ENCODE measurements at places on chromosomes 16 and 17. TPM values are rescaled to one million over a fixed set of nuclear protein-coding genes. Genes with fewer than 3 reads are reported as not detected.

GRCh38 chr16:72372087-72373045, 200.4 kb upstream of the PMFBP1 start:
- no peaks in the 10 kb centered on the region for H3K36me3 ChIP-seq
- no peak for DNase-seq
- no peaks in the 10 kb centered on the region for H3K27me3 ChIP-seq
- no peak overlapping the region for H3K4me3 ChIP-seq
- no peaks in the 10 kb centered on the region for H3K4me1 ChIP-seq

GRCh38 chr17:7440113-7440833, 961 bp downstream of the FGF11 start:
- no peaks in the 10 kb centered on the region for H3K36me3 ChIP-seq
- peak overlapping the region; percentile 52 for H3K4me3 ChIP-seq
- peaks cover 25% of the 10 kb centered on the region for H3K27me3 ChIP-seq
- H3K27ac ChIP-seq: no peak overlapping the region
- peak; percentile 14 for DNase-seq

GRCh38 chr17:81206166-81206565, 16.6 kb downstream of the CEP131 start:
- H3K27me3 ChIP-seq: no peaks in the 10 kb centered on the region
- no peak overlapping the region for H3K27ac ChIP-seq
- no peak for DNase-seq
- no peaks in the 10 kb centered on the region for H3K4me1 ChIP-seq
- H3K36me3 ChIP-seq: peaks cover 3% of the 10 kb centered on the region

- H3K27ac ChIP-seq: peak overlapping the region; percentile 97
- H3K4me3 ChIP-seq: peak overlapping the region; percentile 74
- H3K27me3 ChIP-seq: no peaks in the 10 kb centered on the region
- H3K4me1 ChIP-seq: peaks cover 5% of the 10 kb centered on the region
- DNase-seq: no peak
These were observed 1.8 kb downstream of the MGRN1 start for GRCh38 chr16:4626396-4626795.

Gene C17orf113
- 0.26 TPM for total RNA-seq

- H3K4me3 ChIP-seq: no peak overlapping the region
- no peak overlapping the region for H3K27ac ChIP-seq
- H3K36me3 ChIP-seq: no peaks in the 10 kb centered on the region
- H3K27me3 ChIP-seq: peaks cover 26% of the 10 kb centered on the region
- H3K4me1 ChIP-seq: no peaks in the 10 kb centered on the region
These were observed 10.1 kb upstream of the KRT28 start for GRCh38 chr17:40809721-40810421.

DNA sequence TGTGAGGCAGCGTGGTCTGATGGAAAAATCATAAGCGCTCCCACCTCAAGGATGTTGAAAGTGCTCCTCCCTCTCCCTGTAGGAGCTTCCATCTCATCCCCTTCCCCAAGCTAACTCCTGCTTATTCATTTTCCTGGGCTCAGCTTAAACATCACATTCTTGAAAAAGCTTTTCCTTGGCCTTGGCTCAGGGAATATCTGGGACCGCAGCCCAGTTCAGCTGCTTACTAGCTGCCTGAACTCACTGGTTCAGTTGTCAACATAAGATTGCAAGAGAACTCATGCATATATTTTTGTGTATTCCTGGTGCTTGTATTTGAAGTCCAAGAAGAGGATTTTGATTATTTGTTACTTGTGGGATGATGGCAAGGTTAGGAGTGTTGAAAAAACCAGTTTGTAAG, 91.5 kb downstream of the UTP18 start:
- no peak overlapping the region for H3K27ac ChIP-seq
- H3K27me3 ChIP-seq: no peaks in the 10 kb centered on the region
- no peaks in the 10 kb centered on the region for H3K4me1 ChIP-seq
- no peaks in the 10 kb centered on the region for H3K36me3 ChIP-seq
- H3K4me3 ChIP-seq: no peak overlapping the region
- DNase-seq: peak; percentile 54

DNA sequence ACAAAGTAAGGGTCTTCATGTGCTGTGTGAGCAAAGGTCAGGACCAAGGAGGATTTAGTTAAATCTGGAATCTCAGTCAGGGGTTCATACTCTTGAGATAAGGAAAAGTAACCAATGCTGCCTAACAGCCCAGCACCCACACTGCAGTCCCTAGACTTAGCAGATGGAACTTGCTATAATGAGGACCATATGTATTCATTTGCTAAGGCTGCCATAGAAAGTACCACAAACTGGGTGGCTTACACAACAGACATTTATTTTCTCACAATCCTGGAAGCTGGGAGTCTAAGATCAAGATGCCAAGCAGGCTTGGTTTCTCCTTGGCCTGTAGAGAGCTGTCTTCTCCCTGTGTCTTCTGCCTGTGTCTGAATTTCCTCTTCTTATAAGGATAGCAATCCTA, 20.8 kb downstream of the ZP2 start:
- DNase-seq: no peak
- H3K36me3 ChIP-seq: no peaks in the 10 kb centered on the region
- no peak overlapping the region for H3K4me3 ChIP-seq
- H3K27me3 ChIP-seq: peaks cover 5% of the 10 kb centered on the region
- H3K27ac ChIP-seq: no peak overlapping the region

GRCh38 chr16:80601182-80601581, 60.4 kb downstream of the DYNLRB2 start:
- peaks cover 5% of the 10 kb centered on the region for H3K4me1 ChIP-seq
- H3K36me3 ChIP-seq: no peaks in the 10 kb centered on the region
- H3K27ac ChIP-seq: no peak overlapping the region
- no peaks in the 10 kb centered on the region for H3K27me3 ChIP-seq
- H3K4me3 ChIP-seq: no peak overlapping the region

GRCh38 chr16:60107437-60107836, 1373.3 kb upstream of the GOT2 start:
- H3K4me3 ChIP-seq: no peak overlapping the region
- H3K27me3 ChIP-seq: no peaks in the 10 kb centered on the region
- no peak overlapping the region for H3K27ac ChIP-seq
- no peaks in the 10 kb centered on the region for H3K4me1 ChIP-seq
- peak; percentile 2 for DNase-seq

GRCh38 chr17:64784353-64785010, 122.4 kb upstream of the SMURF2 start:
- H3K4me3 ChIP-seq: no peak overlapping the region
- peaks cover 6% of the 10 kb centered on the region for H3K4me1 ChIP-seq
- peaks cover 4% of the 10 kb centered on the region for H3K36me3 ChIP-seq
- H3K27ac ChIP-seq: no peak overlapping the region

Gene C17orf100
- total RNA-seq: 0.33 TPM

Gene IKZF3
- total RNA-seq: not detected

DNA sequence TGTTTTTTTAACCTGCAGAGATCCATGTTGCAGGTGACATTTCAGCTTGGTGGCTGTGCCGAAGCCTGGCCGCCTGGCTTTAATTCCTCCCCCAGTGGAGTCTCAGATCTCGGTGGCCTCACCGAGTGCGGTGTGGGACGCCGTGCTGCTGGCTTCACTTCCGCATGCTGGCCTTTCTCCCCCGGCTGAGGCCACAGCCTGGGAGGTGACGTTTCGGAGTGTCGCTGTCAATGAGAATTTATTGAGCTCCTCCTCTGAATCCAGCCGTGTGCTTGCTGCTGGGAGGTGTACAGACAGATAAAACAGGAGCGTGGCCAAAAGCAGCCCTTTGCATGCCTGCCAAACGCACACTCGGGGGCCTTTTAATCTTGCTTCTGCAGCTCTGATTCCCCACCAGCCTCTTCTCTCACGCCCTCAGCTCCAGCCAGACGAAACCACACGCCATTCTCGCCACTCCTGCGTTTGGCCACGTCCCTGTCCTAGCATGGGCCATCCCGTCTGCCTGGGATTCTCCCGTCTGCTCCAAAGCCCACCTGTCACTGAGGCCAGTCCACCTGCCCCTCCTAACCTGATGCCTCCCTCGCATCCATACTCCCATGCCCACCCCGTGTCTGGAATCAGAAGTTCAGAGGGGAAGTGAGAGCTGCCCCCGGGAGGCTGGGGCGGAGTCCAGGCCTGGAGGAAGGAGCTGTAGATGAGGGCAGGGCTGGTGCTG, 3.6 kb downstream of the GSE1 start:
- no peak for DNase-seq
- H3K4me3 ChIP-seq: no peak overlapping the region
- no peak overlapping the region for H3K27ac ChIP-seq
- H3K36me3 ChIP-seq: no peaks in the 10 kb centered on the region

- H3K27ac ChIP-seq: no peak overlapping the region
- H3K4me1 ChIP-seq: no peaks in the 10 kb centered on the region
- DNase-seq: peak; percentile 38
- H3K27me3 ChIP-seq: no peaks in the 10 kb centered on the region
- peaks cover 2% of the 10 kb centered on the region for H3K36me3 ChIP-seq
- no peak overlapping the region for H3K4me3 ChIP-seq
These were observed 15.1 kb downstream of the SLC5A10 start for GRCh38 chr17:18966831-18967624.

- no peaks in the 10 kb centered on the region for H3K36me3 ChIP-seq
- no peaks in the 10 kb centered on the region for H3K27me3 ChIP-seq
- H3K4me3 ChIP-seq: no peak overlapping the region
- DNase-seq: peak; percentile 30
- H3K27ac ChIP-seq: no peak overlapping the region
These were observed 361.3 kb upstream of the SOX9 start for GRCh38 chr17:71759422-71760060.

DNA sequence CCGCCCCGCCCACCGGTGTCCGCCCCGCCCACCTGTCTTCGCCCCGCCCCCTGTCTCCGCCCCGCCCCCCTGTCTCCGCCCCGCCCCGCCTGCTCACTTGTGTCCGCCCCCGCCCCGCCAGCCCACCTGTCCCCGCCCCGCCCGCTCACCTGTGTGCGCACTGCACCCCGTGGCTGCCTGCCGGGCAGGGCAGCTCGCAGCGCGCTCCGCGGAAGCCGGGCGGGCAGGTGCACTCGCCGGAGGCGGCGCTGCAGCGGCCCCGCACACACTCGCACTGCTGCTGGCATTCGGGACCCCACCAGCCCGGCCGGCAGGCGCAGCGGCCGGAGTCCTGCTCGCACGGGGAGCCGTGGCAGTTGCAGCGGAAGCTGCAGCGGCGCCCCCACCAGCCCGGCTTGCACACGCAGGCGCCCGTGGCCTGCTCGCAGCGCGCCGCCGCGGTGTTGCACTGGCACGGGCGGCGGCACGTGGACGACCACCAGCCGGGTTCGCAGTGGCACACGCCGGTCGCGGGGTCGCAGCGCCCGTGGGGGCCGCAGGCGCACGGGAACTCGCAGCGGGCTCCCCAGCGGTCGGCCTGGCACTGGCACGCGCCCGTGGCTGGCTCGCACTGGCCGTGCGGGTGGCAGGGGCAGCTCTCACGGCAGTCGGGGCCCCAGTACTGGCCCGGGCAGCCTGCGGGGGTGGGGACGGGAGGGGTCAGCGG, 2.1 kb downstream of the SCARF1 start:
- H3K4me3 ChIP-seq: no peak overlapping the region
- DNase-seq: no peak
- no peaks in the 10 kb centered on the region for H3K36me3 ChIP-seq
- peaks cover 19% of the 10 kb centered on the region for H3K4me1 ChIP-seq
- no peaks in the 10 kb centered on the region for H3K27me3 ChIP-seq

GRCh38 chr16:80197741-80198201, 343.0 kb upstream of the DYNLRB2 start:
- H3K27me3 ChIP-seq: no peaks in the 10 kb centered on the region
- H3K4me3 ChIP-seq: no peak overlapping the region
- peaks cover 3% of the 10 kb centered on the region for H3K4me1 ChIP-seq

Gene SYT17
- total RNA-seq: 0.26 TPM

DNA sequence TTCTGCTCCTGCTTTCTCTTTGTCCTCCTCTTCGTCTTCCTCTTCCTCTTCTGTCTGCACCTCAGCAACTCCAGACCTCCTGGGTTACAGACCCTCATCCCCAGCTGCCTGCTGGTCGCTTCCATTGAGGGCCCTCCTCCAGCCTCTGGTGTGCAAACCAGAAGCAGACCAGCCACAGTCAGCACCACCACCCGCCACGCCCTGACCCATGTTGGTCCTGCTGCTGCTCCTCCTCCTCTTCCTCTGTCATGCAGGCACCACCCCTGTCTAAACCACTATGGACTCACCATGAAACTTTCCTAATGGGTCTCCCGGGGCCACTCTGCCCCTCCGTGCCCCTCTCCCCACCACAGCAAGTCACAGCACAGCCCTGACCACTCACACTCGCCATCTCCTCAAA, 11.4 kb upstream of the OGFOD3 start:
- no peaks in the 10 kb centered on the region for H3K36me3 ChIP-seq
- no peaks in the 10 kb centered on the region for H3K4me1 ChIP-seq
- H3K27ac ChIP-seq: no peak overlapping the region
- no peak for DNase-seq

DNA sequence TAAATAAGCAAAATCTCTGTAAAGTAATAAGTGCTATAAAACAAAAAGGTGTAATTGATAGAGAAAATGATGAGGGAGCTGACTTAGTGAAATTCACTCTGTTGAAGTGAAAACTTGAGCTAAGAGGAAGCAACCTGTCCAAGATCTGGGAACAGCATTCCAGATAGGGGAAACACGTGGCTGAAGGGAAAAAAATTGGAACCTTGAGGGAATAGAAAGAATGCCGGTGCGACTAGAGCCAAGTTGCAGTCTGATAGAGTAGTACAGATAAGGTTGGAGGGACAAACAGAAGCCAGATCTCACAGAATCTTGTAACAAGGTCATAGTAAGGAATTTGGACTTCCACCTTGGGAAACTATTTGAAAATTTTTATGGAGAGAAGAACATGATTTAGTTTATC, 623 bp upstream of the DDX52 start:
- peaks cover 4% of the 10 kb centered on the region for H3K36me3 ChIP-seq
- H3K4me3 ChIP-seq: peak overlapping the region; percentile 69
- H3K27ac ChIP-seq: no peak overlapping the region
- peaks cover 5% of the 10 kb centered on the region for H3K4me1 ChIP-seq
- DNase-seq: no peak

Gene FOXO3B
- 3.6 TPM for total RNA-seq

Gene RETREG3
- total RNA-seq: 68.6 TPM

Gene HCRT
- total RNA-seq: not detected

GRCh38 chr17:56824503-56824902, 9.2 kb downstream of the C17orf67 start:
- no peaks in the 10 kb centered on the region for H3K36me3 ChIP-seq
- no peaks in the 10 kb centered on the region for H3K4me1 ChIP-seq
- no peak for DNase-seq
- no peak overlapping the region for H3K4me3 ChIP-seq

Gene MYL11
- total RNA-seq: not detected

GRCh38 chr17:45877467-45877866, 16.9 kb upstream of the MAPT start:
- DNase-seq: no peak
- no peaks in the 10 kb centered on the region for H3K4me1 ChIP-seq
- peaks cover 8% of the 10 kb centered on the region for H3K27me3 ChIP-seq
- H3K27ac ChIP-seq: no peak overlapping the region
- H3K4me3 ChIP-seq: no peak overlapping the region

- H3K4me3 ChIP-seq: no peak overlapping the region
- peaks cover 8% of the 10 kb centered on the region for H3K4me1 ChIP-seq
- no peaks in the 10 kb centered on the region for H3K27me3 ChIP-seq
- no peak overlapping the region for H3K27ac ChIP-seq
- H3K36me3 ChIP-seq: no peaks in the 10 kb centered on the region
These were observed 24.0 kb downstream of the METRNL start for GRCh38 chr17:83103200-83103942.

Measured in fibroblast of lung (primary cell).